ENCODE measurements at places on chromosomes 11 and 22.

DNA sequence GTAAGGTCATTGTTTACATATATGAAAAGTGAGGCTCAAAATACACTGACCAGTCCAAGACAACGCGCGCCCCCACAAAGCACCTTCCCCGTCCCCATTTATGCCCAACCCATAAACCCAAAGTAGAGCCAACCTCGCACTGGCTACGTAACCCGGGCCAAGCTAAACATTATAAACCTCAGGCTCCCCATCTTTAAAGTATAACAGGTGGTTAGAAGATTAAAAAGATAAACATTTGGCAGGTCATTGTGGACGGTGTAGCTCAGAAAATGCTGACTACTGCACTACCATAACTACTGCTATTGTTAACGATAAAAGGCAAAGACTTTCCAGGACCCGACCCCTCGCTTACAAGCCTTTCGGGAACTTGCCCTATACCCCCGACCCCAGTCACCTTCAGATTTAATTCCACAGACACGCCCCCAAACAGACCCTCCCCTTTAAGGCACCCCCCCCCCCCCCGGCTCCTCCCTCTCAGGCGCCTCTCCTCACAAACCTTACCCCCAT is 470 bp downstream of the NUMA1 start:
- DNase-seq: peak; percentile 20

GRCh38 chr11:115636753-115637527 is 132.7 kb upstream of the CADM1 start:
- DNase-seq: no peak

- no peak for DNase-seq
These were observed 61.1 kb downstream of the CYB5R2 start for GRCh38 chr11:7612056-7612660.

GRCh38 chr11:117220568-117220967 is 11.3 kb downstream of the PCSK7 start:
- no peak for DNase-seq

GRCh38 chr11:36703055-36703404 is 105.0 kb upstream of the RAG2 start:
- no peak for DNase-seq

- DNase-seq: no peak
These were observed 918 bp upstream of the CAPN5 start for GRCh38 chr11:77065878-77066228.

DNA sequence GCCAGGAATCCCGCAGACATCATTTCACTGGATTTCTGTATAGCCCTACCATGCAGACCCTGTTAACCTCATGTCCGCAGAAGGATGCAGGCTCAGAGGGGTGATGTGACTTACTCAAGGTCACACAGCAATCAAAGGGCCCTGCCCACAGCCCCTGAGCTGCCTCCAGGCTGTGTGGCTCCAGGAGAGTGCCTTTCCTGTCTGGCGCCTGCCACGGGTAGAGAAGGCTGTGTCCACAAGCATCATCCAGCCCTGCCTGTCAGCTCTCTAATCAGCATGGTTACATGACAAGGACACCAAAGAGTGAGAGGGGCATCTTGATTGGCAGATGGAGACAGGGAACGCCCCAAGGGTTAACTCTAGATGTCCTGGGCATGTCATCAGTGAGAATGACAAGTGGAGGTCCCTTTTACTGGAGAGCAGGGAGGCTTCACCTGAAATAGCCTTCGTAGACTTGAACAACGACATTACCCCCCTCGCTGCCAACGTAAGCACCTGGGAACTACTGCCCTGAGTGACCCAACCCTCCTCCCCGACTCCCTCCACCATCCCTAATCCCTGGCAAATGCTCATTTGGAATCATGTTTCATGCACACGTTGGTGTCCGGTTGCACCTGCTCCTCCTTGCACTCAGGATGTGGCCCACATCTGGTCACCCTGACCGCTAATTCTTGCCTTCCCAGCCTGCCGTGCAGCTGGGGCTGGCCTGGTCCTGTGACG is 6.9 kb downstream of the FGF19 start:
- no peak for DNase-seq

DNA sequence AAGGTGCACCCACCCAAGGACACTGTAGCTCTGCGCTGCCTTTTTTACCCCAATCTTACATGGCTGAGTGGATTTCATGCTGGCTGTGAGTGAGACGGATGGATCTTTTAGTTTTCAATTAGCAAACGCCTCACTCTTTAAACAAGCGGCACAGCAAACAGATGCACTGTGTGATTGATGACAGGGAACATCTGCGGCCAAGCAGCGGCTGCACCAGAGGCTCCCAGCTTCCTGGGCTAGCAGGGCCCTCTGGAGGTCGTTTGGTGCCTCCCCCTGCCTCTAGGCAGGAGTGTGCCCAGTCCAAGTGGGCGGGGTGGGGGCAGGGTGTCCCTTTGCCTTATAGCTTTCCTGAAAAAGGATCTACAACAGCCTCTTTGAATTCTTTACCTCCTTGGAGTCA is 2.1 kb upstream of the DRD2 start:
- DNase-seq: no peak

GRCh38 chr11:130677486-130678153 is 229.2 kb downstream of the ADAMTS15 start:
- no peak for DNase-seq

- DNase-seq: no peak
These were observed 1.4 kb downstream of the OSM start for GRCh38 chr22:30265131-30265720.

GRCh38 chr11:125165111-125165842 is 726 bp downstream of the PKNOX2 start:
- DNase-seq: no peak

DNA sequence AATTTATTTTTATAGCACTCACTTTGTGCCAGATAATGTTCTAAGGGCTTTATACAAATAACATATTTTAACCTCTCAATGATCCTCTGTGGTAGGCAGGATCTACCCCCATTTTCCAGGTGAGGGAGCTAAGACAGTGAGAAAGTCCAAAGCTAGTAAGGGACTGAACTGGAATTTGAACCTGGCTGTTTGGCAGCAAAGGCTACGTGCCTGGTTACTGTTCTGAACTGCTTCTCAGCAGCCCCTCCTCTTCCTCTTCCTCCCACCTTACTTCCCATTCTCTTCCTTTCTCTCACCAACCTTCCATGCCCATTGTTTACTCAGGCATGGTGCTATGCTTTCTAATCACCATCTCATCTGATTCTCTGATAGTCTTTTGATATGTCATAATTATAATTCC is 82.0 kb downstream of the INSC start:
- DNase-seq: no peak

DNA sequence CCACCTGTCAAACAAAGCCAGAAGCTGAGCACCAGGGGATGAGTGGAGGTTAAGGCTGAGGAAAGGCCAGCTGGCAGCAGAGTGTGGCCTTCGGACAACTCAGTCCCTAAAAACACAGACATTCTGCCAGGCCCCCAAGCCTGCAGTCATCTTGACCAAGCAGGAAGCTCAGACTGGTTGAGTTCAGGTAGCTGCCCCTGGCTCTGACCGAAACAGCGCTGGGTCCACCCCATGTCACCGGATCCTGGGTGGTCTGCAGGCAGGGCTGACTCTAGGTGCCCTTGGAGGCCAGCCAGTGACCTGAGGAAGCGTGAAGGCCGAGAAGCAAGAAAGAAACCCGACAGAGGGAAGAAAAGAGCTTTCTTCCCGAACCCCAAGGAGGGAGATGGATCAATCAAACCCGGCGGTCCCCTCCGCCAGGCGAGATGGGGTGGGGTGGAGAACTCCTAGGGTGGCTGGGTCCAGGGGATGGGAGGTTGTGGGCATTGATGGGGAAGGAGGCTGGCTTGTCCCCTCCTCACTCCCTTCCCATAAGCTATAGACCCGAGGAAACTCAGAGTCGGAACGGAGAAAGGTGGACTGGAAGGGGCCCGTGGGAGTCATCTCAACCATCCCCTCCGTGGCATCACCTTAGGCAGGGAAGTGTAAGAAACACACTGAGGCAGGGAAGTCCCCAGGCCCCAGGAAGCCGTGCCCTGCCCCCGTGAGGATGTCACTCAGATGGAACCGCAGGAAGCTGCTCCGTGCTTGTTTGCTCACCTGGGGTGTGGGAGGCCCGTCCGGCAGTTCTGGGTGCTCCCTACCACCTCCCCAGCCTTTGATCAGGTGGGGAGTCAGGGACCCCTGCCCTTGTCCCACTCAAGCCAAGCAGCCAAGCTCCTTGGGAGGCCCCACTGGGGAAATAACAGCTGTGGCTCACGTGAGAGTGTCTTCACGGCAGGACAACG is 11.7 kb downstream of the CXCR5 start:
- DNase-seq: peak; percentile 83

GRCh38 chr11:16356057-16356760 is at the start of gene SOX6:
Gene SOX6, minus strand, starts transcription at chr11:16356546. Its CDS starts 15,298 bp downstream, at chr11:16341248.
- no peak for DNase-seq

DNA sequence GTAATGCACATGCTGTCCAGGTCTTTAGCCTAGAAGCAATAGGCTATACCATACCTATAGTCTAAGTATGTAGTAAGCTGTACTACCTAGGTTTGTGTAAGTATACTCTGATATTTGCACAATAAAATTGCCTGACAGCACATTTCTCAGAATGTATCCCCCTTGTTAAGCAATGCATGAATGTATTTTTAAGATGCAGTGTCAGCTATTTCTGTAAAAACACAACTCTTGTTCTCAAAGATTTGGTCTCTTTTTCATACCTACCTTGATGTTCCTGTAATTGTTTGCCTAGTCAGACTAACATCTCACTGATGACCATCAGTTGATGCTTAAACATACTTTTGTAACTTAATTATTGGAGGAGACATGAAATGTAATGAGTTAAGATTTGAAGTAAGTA is 619.9 kb downstream of the CNTN5 start:
- no peak for DNase-seq

DNA sequence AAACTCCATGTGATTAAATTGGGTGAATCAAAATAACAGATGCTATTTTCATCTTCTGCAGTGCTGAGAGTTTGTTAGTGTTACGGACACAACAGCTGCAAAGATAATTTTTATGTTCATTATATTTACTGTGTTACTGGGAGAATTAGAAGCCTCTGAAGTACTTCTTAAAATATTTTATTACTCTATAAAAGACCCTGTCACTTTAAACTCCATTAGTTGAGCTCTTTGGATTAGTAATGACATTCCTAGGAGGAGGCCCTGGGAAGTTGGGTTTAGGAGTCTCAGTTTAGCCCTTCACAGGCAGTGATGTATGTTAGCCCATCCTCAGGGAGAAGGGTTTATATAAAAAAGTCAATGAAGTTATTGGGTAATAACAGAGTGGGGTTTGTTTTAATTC is 596.7 kb downstream of the JRKL start:
- no peak for DNase-seq

GRCh38 chr11:59992425-59992824 is 24.6 kb upstream of the OOSP4B start:
- DNase-seq: no peak

DNA sequence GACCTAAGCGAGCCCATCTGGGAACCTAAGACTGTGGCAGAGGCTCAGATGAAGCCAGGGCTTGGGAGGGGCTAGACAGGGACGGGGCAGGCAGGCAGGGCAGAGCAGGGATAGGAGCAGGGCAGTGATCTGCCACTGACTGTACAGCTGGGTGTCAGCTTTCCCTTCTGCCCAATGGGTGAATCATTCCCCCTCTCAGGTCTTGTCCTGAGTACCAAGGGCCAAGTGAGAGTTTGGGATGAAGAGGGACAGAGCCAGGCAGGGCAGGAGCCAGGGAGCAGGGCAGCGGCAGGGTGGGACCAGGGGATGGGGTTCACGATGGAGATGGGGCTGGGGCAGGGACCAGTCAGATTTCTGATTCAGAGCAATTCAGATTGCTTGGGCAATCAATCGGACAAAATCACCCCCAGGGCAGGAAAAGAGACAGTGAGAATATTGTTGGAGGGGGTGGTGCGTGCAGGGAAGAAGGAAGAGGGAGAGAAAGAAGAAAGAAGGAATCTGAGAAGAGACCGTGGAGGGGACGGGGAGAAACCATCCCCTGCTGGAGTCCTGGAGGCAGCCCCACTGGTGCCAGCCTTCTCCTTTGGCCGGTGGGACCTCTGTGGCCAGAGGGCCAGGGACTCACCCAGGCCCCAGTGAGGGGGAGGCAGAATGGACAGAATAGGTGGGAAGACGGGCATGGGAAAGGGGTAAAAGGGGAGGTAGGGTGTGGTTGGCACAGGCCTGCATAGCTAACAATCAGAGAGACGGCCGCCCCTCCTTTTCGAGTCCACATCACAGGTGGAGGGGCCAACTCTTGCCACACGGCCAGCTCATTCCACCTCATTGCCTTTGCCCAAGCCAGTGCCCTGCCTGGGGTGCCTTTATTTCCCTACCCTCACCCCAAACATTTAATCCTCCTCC is 47.2 kb downstream of the CYTH4 start:
- no peak for DNase-seq

GRCh38 chr22:29203488-29204454 is 1.9 kb upstream of the EMID1 start:
- no peak for DNase-seq

- DNase-seq: no peak
These were observed 23.9 kb downstream of the CACNA1I start for GRCh38 chr22:39594411-39594810.

- DNase-seq: no peak
These were observed 33.4 kb downstream of the MRTFA start for GRCh38 chr22:40603088-40603605.

DNA sequence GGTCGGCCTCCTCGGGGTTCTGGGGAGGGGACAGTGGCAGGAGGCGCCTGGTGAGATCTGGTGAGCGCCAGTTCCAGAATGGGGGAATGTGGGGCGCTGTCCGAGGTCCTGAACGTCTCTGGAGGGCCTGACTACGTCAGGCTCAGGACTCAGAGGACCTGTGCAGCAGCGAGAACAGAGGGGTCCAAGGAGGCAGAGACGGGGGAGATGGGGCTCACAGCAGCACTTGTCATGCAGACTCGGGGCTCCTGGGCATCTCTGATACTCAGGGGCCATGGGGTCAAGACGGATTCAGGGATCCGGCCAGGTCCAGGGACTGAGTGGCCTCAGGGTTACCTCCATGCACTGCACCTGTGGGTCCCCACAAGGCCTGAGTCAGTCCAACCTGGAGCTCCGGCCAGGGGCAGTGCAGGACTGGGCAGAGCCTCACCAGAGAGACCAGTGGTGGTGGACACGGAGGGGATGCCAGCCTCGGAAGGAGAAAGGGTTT is 92.2 kb downstream of the BRD1 start:
- DNase-seq: no peak

- no peak for DNase-seq
These were observed 18.0 kb downstream of the DHCR7 start for GRCh38 chr11:71430166-71430565.

DNA sequence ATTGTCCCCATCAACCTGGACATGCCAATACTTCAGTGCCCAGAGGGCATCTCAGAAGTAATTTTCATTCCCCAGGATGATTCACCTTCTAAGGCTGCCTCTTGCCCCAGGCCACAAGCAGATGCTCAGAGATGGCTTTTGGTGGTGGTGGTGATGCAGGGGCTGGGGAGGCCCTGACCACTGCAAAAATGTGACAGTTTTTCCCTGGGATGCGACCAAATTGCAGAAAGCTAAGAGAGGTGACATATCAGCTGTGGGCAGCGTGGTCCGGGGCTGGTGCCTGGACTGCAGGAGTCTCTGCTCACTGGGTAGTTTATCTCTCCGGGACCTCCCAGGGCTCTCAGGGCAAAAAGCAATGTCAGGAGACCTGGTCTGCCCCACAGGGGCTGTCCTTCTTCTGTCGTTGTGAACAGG is 39.7 kb upstream of the ACCSL start:
- no peak for DNase-seq

- no peak for DNase-seq
These were observed 7.6 kb upstream of the FTH1 start for GRCh38 chr11:61974766-61975631.

GRCh38 chr11:111456859-111457730 is 55.1 kb downstream of the BTG4 start:
- DNase-seq: no peak

- no peak for DNase-seq
These were observed 24.7 kb downstream of the TNRC6B start for GRCh38 chr22:40202225-40202944.

GRCh38 chr22:48577014-48577690 is 1250.5 kb downstream of the BRD1 start:
- DNase-seq: no peak
